ENCODE measurements at places on chromosomes 13 and 19. TPM values are rescaled to one million over a fixed set of nuclear protein-coding genes. Genes with fewer than 3 reads are reported as not detected.

SWSAP1 gene
- 0.50 TPM for total RNA-seq

ZNF146 gene
- total RNA-seq = 87.5 TPM

ZNF587 gene
- 23.6 TPM for total RNA-seq

- H3K27me3 ChIP-seq = no peaks in the 10 kb centered on the region
- no peaks in the 10 kb centered on the region for H3K4me1 ChIP-seq
- no peaks in the 10 kb centered on the region for H3K36me3 ChIP-seq
- no peak overlapping the region for H3K27ac ChIP-seq
- no peak for DNase-seq
Measured at GRCh38 chr13:75384879-75385707, 96.9 kb downstream of the TBC1D4 start.
